Spinal cord (tissue), 10 donors: ENCODE measurements at places on chromosomes 6 and 20.

DNA sequence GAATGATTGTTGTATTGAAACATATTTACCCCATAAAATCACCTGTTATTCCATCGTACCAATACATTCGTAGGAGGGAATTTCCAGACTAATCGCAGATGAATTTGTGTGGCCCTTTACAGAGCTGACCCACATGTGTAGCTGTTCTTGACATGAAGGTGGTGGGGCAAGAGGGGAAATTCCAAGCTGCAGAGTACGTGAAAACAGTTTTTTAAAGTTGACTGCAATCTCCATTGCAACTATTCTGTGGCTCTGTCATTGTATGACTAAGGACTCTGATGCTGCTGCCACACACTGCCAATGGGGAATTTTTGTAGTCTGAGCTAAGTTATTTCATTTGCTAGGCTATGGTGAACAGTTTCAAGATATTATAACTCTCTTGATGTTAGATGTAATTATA, 46.4 kb upstream of the ADTRP start:
- DNase-seq = no peak

DNA sequence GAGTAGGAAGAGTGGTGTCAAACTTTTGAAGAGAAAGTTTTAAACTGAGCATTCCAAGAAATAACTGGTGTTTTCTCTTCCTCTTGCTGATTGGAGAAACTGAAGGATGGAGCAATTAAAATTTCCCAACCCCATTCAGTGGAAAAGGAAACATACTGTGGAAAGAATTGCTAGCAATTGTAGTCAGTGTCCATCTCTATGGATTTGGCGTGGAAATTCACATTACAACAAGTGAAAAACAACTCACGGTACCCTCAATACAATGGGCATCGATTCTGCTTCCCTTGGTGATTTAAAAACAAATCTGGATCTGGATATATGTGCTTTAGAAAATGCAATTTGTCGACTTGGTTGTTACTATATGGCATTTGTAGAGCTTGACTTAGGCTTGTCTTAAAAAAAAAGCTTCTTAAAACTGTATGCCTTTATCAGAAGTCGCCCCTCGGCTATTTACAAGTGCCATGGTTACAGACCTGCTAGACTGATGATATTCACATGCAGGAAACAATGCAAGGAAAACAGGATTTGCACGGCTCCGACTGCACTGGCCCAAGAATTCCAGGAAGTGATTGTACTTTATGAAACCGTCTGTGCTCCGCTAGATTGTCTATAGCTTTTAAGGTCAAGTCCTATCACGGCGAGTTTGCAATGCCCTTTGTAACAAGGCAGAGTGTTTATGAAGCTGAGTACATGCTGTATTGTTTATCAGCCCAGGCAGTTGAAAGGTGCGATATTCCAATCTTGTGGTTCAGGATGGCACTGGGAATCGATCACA, 131.7 kb upstream of the PHACTR1 start:
- DNase-seq = no peak

GRCh38 chr6:160930547-160931377, 60.8 kb upstream of the MAP3K4 start:
- DNase-seq = peak; percentile 94

DNA sequence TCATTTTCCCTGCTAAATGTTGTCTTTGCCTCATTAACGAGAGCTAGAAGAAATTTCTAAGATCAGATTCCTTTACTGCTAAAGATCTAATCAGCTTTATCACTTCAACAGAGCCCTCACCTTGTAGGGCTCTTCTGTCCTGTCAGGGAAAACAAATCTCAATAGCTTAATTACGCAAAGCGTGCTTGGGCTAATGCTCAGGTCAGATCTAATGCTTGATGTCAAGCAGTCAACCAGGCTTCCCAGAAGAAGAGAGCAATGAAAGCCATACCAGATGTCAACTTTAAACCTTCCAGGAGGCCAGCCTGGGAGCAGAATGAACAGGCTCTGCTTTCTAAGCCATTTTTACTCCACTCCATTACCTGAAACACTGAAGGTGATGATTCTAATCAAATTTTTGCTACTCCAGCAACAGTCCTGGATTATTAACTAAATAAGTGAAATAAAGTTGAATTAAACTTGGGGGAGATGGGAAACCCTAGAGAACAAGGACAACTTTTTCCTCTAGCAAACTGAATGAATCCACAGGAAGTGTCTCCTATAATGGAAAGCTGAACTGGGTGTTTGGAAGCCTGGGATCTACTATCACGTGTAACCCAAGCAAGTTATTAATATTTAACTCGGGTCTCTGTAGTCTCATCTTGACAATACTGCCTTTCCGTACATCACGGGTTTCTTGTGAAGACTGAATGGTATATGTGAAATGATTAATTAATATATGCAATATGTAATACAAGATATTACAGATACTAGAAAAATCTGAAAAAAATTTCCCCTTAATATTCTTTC, 273.7 kb downstream of the PTPRK start:
- no peak for DNase-seq

DNA sequence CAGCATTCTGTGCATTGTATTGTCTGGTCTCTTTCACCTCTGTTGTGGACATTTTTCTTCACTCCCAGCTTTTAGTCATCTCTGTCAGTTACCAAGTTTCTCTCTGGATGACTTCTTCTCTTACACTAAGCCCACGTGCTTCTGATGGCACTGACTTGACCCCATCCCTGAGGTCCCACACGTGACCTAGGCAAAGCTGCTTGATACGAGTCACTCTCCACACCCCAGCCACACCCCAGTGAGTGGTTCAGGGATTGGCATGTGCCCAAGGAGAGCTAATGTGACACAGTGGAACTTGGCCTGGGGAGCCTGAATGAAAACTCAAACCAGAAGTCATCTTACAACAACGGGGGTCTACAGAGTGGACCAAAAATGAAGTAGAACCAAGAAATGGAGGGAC, 32.2 kb downstream of the HTR1E start:
- DNase-seq = no peak

DNA sequence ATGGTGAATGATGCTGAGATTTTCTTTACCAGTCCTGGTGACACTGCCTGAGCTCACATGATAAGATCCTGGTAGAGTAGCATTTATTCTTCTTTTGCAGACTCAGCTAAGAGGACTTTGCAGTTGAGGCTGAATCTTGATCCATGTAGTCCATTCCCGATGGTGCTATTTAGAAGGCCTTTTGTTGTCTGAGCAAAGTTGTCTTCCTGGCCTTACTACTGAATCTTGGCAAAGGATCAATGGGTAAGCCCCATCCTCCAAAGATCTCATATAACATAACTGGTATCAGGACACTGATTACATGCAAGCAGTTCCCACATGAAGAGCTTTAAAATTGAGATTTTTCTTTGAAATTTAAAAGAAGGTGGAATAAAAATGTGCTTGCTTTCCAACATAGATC, 291.6 kb downstream of the SOX4 start:
- no peak for DNase-seq

GRCh38 chr6:30895343-30895742, 11.0 kb downstream of the DDR1 start:
- DNase-seq = no peak

- no peak for DNase-seq
Observed at GRCh38 chr6:11632795-11633511, 95.4 kb downstream of the TMEM170B start.

DNA sequence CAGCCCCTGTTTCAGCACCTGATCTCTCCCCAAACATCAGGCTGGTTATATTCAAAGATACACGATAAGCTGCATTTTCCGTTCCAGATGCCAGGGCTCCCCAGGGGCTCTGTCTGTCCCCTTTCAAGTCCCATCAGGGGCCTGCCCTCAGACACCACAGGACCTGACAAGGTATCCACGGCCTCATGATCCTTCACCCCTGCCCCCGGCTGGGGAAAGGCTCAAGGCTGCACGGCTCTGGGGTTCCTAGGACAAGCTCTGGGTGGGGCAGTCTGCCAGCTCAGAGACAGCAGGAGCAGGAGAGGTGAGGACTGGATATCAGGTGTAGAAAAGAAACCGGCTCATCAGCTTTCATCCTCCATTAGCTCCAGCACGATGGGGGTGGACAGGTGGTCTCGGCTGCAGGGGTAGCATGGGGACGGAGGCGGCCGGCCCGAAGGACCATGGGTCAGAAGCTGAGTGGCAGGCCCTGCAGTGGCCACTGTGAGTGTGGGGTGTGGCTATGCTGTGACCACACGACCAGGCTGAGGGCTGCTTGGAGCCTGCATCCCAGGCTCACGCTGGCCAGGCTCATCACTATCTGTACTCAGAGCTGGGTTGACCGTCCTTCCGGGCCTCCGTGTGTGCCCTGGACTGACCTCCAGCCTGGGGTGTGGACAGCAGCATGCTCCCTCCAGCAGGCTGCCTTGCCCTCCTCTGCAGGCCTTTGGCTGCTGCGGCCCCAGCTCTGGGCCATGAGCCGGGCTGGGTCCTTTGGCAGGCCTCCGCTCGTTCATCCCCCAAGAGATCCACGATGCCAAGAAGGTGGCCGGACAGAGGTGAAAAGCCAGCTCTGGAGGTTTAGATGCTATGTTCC, 386.2 kb downstream of the THBS2 start:
- DNase-seq = no peak

GRCh38 chr6:110439356-110439755, 24.0 kb upstream of the DDO start:
- DNase-seq = no peak

- no peak for DNase-seq
Observed at GRCh38 chr20:10660661-10661060, 13.1 kb downstream of the JAG1 start.

GRCh38 chr20:22575087-22575721, 9.2 kb downstream of the FOXA2 start:
- no peak for DNase-seq

DNA sequence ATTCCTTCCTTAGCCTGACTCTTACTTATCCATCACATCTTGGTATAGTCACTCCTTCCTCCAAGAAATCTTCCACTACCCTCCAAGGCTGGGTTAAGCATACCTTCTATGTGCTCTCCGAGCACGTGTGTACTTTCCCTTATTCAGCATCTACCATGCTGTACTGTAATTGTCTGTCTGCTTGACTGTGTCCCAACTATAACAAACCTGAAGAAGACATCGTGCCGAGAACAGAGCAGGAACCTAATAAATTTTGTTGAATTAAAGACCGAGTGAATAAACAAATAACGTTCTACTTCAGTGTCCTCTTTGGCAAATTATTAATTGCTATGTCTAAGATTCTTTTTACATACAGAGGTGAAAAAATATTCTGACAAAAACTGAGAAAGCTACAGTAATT, 35.8 kb downstream of the USP49 start:
- no peak for DNase-seq

DNA sequence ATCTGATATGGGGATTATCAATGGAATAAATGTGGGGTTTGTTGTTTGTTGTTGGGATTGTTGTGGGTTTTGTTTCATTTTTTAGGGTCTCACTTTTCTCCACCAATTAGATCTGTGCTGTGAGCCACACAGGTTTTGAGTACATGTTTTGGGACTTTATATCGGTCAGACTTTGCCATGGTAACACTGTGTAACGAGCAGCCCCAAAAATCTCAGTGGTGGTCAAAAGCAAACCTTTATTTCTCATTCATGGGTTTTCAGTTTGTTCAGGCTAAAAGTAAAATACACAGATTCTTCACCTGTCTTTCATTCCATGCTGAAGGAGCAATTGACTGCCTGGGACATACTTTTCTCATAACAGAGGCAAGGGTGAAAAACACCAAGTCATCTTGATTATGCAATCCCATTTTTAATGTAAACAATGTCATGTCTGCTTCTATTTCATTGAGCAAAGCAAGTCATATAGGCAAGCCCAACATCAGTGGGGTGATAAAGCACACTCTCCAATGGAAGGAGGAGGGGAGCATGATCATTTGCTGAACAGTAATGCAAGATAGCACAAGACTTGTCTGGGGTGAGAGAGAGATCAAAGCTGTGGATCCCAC, 101.1 kb upstream of the PLCB4 start:
- DNase-seq = no peak

DNA sequence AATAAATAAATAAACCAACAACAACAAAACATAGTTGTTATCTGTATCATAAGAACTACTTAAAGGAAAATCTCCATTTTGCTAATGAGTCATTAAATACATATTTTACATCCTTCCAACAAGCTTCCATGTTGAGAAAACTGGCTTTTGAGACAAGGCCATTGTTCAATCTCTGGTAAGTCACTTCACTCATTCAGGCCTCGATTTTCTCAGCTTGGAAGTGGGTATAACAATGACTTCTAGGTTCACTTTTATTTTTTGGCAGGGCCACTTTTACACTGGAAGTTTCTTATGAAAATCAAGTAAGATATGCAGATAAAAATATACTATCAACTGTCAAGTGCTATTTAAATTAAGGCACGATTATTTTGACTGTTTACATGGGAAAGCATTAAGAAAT, 30.0 kb downstream of the WRNIP1 start:
- no peak for DNase-seq

DNA sequence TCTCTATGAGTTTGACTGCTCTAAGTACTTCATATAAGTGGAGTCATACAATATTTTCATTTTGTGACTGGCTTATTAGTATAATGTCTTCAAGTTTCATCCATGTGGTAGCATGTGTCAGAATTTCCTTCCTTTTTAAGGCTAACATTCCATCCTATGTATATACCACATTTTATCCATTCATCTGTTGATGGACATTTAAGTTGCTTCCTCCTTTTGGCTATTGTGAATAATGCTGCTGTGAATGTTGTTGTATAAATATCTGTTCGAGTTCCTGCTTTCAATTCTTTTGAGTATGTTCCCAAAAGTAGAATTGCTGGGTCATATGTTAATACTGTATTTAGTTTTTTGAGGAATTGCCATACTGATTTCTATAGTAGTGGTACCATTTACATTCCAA, 79.5 kb downstream of the PTPRA start:
- no peak for DNase-seq

GRCh38 chr6:147716434-147716833, 207.9 kb downstream of the SAMD5 start:
- no peak for DNase-seq

- DNase-seq = no peak
Observed at GRCh38 chr20:24546232-24546892, 76.9 kb downstream of the SYNDIG1 start.

DNA sequence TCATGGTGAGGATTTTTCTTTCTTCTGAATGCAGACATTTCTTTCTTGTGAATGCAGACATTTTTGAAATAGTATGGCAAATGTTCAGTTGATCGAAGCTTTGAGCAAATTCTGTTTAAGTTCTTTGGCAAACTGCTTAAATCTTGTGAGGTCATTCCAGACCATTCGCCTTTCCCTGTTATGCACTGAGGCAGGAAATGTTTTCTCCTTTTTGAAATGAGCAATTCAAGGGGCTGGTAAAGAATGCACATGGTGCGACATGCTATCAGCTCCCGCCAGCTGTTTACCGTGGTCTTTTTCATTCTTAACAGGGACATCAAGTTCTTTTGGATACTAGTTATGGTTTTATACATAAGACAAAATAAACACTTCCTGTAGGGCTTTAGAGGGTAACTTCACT, 112.0 kb upstream of the CCN2 start:
- DNase-seq = no peak

DNA sequence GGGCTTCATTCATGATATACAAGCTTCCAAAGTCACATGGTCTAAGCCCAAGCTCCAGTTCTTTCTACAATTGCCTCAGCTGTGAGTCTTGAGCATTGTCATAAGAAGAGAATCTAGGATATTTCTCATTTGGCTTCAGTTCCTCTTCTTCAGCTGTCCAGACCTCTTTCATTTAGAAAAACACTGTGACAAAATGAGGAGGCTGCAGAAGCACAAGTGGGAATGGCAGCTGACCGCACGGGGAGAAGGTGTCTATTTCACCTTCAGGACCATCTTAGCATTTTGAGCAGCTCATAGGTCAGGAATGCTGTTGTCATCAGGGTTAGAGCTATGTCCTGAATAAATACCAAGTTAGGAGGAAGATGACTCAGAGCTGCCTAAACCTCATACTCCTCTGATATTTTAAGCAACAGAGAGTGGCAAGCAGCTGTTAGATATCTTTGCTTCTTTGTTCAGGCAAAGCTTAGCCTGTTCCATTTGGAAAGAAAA, 390.1 kb upstream of the CITED2 start:
- peak; percentile 17 for DNase-seq
